ENCODE measurements at places on chromosomes 12 and 14. TPM values are rescaled to one million over a fixed set of nuclear protein-coding genes. Genes with fewer than 3 reads are reported as not detected.

CLEC1B gene
- total RNA-seq, result not detected

FNTB gene
- 23.2 TPM for total RNA-seq

APOF gene
- total RNA-seq, result not detected

ERH gene
- 211 TPM for total RNA-seq

PRB2 gene
- not detected for total RNA-seq

BDKRB2 gene
- total RNA-seq, result 0.40 TPM

DEPDC4 gene
- total RNA-seq, result 1.4 TPM

SYNE3 gene
- 114 TPM for total RNA-seq

IKZF4 gene
- total RNA-seq, result 8.2 TPM

KRT75 gene
- total RNA-seq, result not detected

OTOGL gene
- 0.21 TPM for total RNA-seq

PIK3C2G gene
- total RNA-seq, result not detected

NID2 gene
- 58.5 TPM for total RNA-seq

Measured in osteocyte (in vitro differentiated cells).